ENCODE measurements at places on chromosomes 3 and 15.

- no peak for DNase-seq
Measured at GRCh38 chr3:158847452-158847821, 45.6 kb downstream of the MFSD1 start.

DNA sequence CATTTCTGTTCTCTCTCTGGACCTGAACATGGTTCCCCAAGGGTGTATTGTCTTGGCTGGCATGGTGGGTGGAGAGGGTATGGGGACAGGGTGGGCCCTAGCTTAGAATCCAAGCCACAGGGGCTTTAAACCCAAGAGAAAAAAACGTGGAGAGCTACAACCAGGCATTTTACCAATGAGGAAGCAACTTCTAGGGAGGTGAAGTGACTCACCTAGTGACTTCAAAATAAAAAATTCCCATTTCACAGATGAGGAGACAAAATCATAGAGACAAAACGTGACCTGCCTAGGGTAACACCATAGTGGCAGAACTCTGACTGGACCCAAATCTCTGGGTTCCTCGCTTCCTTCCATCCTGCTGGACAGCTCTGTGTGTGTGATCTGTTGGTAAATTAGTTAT lies 216.8 kb downstream of the RPLP1 start:
- DNase-seq = no peak

GRCh38 chr3:8524249-8524648 lies 22.6 kb downstream of the LMCD1 start:
- no peak for DNase-seq

- no peak for DNase-seq
Measured at GRCh38 chr3:39587113-39587512, 119.6 kb downstream of the MOBP start.

GRCh38 chr3:114234745-114235144 lies 2.6 kb downstream of the ZNF80 start:
- no peak for DNase-seq

- DNase-seq = peak; percentile 79
Measured at GRCh38 chr3:187739561-187740332, 5.5 kb downstream of the BCL6 start.

- DNase-seq = no peak
Measured at GRCh38 chr15:27278761-27279160, 307.8 kb downstream of the GABRG3 start.
